ENCODE measurements at places on chromosomes 7 and 10.

DNA sequence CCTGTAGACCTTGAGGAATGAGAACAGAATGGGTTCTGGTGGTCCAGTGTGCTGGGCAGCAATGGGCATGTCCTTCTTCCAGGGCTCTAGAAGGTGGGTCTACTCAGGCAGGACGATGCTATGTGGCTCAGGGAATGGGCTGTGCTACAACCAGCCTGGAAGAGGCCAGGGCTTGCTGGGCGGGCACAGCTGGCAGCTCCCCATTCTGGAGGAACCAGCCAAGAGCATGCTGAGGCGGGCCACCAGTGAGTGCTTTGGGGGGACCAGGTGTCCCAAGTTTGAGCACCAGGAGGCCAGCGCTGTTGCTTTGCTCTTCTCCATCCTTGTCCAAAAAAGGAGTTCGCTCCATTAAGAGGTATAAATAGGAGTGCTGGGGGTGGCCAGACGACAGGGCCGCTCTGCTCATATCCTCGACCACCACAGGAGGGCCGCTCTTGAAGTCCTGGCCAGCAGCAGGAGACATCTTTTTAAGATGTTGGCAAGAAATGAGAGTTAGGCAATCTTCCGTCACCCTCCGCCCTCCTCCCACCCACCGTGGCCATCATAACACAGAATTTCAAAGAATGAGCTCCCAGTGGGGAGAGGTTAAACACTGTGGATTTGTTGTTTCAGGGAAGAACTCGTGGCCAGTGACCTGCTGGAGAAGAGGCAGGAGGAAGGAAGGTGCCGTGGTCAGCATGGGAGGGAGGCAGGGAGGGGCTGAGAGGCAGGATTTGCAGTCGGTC lies 141.3 kb downstream of the GRK5 start:
- DNase-seq: no peak

DNA sequence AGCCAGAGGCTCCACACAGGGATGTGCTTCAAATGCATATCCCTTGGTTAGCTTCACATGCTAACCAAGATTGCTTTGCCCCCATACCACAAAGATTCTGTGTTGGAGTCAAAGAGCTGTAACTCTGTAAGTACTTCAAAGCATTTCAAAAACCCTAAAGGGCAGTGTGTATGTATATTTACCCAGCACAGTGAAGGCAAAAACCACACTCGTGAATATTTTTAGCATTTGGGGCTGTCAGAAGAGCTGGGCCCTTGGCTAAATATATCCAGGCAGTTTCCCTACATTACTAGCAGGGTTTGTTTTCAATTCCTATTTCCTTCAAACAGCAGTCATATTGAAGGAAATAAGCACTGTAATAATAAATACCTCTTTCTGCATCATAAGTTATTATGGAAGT lies 84.2 kb upstream of the STEAP1B start:
- no peak for DNase-seq

DNA sequence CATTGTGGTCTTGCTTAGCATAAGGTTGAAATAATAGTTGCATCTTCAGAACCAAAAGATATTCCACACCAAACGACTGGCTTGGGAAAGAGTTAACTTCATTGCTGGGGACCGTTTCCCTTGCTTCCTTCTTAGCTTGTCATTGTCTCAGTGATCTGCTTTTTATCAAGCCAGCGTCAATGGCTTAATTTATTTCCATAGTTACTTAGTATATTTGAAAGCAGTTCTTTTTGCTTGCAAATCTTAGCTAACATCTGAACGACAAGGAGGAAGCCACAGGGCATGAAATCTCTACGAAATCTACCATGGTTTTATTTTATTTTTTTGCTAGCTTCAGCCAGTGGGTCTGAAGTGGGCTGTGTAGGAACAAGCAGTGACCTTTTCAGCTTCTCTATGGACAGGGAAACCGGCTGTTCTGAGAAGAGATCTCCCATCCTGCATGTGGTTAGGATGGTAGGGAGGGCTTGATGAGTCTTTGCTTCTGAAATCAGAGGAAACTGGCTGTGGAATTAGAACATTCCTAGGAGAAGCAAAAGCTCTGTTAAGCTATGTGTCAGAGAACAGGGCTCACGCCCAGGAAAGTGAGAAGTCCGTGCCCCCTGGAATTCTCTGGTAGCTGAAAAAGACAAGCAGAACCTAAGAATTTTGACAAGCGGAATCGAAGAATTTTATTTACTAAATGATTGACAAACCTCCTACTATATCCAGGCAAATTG lies 8.0 kb downstream of the SLC18A2 start:
- DNase-seq: no peak

DNA sequence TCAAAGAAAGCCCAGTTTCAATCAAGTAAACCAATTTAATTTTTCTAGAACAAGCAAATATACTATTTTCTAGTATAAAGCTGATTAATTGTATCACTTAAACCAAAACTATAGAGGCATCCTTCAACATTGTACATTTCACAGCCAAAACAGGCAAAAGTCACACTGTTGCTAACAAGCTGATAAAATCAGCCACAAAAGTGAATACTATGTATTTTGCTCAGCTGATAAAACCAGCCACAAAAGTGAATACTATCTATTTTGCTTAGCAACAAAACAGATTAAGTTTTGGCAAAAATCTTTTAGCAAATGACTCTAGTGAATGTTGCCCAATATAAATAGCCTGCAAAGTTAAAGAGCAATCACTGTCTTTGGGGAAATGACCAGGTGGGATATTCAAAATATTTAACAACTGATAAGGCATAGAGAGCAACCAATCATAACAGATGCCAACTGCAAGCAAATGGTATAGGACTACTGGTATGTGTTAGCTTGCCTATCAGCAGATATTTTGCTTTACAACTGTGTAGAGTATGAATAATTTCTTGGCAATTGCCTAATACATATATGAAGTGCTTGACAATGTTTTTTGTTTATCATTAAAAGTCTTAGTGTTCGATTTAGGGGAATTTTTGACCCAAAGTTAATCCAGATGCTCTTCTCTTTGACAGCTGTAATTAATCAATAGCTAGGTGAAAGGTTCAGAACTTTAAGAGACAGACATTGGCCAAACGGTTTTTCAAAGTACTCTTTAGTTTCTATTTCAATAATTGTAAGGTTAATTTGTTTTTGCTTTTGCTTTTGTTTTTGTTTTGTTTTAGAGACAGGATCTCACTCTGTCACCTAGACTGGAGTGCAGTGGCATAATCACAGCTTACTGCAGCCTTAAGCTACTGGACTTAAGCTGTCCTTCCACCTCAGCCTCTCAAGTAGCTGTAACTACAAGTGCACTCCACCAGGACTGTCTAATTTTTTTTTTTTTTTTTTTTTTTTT lies 44.4 kb upstream of the SP4 start:
- no peak for DNase-seq

GRCh38 chr7:4836206-4836661 lies 25.6 kb downstream of the PAPOLB start:
- DNase-seq: no peak

DNA sequence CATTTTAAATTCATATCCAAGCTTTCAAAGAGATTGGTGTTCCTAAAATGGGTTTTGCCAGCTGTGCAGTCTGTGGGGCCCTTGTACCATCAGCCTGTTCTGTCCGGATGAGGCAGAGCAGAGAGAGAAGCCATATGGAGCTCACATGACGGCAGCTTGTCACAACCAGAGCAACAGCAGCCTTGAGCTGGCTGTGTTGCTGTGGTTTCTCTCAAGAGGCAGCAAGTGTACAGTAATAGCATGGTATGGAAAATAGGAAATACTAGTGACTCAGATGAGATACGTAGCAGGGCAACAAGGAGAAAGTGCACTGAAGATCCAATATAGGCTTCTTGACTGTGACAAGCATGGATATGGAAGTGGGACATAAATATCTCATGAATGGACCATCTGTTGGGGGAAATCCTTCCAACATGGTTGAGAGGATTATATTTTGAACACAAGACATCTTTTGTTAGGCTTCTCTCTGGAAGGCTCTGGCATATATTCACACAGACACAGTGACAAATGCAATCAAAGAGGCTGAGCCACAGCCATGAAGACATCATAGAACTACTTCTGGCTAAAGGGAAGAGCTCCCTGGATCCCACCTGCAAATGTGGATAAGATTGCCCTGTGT lies 251.0 kb upstream of the TAC1 start:
- DNase-seq: no peak

DNA sequence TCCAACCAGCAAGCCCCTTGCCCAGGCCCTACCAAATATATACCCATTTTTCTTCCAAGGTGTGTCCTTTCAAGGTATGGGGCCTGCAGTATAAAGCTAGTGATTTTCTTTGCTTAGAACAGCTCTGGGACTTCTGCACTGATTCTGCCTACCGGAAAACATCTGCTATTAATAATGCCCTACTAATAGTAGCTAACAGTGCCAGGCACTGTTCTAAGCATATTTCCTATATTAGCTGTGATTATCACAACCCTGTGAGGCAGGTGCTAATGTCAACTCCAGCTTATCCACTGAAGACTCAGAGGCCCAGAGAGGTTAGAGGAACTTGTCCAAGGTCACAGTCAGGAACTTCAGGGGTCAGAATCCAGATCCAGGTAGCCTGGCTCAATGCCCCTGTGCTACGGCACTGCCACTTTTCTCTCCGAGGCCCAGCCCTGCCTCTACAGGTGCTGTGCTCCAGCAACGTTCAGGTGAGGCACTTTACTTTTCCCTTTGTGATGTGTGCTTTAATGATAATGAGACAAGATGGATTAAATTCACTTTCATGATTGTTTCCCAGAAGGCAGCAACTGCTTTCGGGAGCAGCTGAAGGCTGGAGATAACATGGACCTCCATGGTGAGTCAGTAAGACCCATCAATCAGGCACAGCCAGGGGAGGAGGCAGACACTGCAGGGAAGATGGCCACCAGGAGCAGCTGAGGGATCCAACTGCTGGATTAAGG lies 26.7 kb downstream of the TAS2R41 start:
- DNase-seq: no peak

GRCh38 chr10:79445977-79446757 lies 743 bp upstream of the ZCCHC24 start:
- DNase-seq: peak; percentile 17

GRCh38 chr7:55132550-55132889 lies 113.7 kb downstream of the EGFR start:
- DNase-seq: no peak

DNA sequence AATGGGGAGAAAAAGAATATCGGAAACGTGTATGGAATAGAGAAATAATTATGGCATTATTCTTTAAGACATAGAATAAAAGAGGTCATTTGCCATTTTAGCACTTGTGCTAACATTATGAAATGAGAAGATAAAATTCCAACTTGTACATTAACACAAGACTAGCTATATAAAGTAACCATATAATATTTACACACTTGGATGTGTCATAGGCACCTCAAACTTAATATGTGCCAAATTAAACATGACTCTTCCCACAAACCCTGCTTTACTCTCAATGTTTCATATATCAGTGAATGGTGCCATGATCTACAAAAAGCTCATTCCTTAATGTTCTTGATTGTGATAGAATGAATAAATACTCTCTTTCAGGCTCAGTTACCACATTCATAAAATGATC lies 4.1 kb upstream of the MINDY3 start:
- no peak for DNase-seq

- DNase-seq: no peak
Measured at GRCh38 chr7:142380069-142380468, 122.2 kb upstream of the PRSS58 start.

DNA sequence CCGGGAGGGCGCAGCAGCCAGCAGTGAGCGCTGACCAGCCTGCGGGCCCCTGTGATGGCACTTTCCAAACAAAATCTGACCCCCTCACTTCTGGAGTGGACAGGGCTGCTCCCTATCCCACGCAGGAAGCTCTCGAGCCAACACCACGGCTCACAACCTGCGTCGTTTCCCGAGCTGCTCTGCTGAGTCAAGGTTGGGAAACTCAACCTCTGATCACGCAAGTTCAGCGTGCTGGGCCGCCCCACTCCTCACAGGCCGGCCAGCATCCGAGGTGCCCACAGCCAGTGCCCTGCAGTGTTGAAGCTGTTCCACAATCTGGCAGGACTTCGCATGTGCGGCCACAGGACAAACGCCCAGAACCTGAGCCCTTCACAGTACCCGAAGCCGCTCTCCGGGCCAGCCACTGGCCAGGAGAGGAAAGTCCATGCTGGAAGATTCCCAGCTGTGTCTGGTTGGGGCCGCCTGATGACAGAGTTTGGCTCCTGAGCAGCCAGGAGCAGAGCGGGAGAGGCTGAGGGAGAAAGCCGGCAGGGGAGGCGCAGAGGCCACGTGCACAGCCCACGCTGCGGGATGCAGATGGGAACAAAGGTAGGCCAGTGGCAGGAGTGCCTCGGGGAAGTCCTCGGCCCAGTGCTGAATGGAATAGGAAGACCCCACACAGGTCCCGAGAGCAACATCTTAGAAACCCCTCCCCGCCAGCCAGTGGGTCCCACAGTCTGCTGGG lies 263.3 kb upstream of the TCERG1L start:
- DNase-seq: no peak

GRCh38 chr7:30281791-30282190 lies 2.6 kb upstream of the ZNRF2 start:
- DNase-seq: no peak

DNA sequence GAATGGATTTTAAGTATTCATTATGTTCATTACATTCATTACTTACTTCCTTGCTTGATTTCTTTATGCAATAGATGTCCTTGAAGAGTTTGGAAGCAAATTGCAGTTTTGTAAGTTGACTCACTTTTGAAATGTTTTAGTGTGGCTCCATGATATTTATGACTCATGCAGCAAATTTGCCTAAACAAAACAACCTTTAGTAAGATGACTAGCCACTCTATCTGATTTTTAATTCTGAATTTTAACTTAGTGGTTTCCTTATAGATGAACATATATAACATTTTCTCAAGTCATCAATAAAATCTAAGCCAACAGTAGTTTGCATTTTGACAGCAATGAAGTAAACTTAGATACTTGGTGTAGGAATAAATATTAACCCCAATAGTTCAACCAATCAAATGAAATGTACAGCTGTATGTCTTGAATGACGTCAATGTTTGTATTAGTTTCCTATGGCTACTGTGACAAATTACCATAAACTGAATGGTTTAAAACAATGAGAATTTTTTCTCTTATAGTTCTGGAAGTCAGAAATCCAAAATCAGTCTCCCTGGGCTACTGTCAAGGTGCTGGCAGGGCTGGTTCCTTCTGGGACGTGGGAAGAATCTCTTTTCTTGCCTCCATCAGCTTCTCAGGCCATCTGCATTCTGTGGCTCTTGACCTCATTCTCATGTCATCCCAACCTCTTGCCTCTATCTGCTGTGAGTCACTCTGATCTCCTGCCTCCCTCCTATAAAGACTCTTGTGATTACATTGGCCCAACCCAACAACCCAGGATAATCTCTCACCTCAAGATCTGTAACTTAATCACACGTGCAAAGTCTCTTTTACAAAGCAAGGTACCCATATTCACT lies 73.4 kb downstream of the AHR start:
- DNase-seq: no peak

DNA sequence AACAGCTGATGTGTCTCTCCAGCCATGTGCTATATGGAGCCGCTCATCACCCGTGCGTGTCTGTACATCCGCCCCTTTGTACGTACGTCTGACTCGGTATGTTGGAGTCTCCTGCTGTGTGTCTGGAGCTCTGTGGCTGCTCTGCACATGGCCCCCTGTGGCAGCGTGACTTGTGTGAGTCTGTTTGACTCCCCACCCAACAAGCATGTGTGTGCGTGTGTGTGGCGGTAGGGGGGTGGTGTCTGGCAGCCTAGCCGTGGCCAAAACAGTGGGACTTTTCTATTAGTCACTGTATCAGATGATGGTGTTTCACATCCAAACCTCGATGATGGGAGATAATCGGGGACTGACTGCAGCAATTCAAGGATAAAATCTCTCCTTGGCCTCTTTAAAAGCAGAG lies 94.1 kb downstream of the COL13A1 start:
- DNase-seq: no peak

- DNase-seq: no peak
Measured at GRCh38 chr7:87797798-87798403, 78.3 kb downstream of the SLC25A40 start.

GRCh38 chr7:117807676-117808075 lies 65.6 kb downstream of the CTTNBP2 start:
- DNase-seq: no peak
